Stromal cell of bone marrow (primary cell): ENCODE measurements at places on chromosomes 4 and X.

DNA sequence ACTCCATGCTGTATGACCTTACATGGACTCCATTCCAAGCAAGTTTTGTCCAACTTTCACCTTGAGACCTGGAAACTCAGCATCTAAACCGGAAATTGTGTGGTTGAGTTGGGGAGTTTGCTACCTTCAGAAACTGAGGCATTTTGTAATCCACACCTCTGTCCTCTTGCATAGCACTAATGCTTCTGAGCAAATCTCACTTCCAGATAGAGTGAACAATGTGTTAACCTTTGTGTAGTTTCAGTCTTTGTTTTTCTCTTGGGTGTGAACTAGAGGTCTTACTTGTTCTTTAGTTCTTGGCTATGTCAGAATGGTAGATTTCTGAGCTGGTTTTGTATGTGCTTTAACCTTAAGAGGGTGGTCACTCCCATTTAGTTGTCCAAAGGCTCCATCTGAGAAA, 48.1 kb upstream of the TCEAL2 start:
- DNase-seq, result no peak

DNA sequence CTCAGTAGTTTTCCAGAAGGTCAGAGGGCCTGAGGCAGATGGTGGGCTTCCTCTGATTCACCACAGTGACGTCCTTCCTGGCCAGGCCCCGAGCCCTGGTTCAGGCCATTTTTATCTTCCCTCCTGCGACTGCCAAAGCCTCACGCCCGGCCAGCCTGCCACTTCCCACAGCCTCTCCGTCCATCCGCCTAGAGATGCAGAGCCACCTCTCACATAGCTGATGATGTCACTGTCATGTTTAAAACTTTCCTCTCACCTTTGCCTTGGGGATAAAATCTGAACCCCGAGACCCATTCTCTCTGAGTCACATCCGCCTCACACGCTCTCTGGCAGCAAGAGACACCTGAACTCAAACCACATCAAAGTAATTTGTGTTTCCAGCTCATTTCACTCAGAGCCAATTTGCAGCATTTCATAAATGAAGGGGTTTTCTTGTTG, 175.3 kb downstream of the QDPR start:
- DNase-seq, result no peak

DNA sequence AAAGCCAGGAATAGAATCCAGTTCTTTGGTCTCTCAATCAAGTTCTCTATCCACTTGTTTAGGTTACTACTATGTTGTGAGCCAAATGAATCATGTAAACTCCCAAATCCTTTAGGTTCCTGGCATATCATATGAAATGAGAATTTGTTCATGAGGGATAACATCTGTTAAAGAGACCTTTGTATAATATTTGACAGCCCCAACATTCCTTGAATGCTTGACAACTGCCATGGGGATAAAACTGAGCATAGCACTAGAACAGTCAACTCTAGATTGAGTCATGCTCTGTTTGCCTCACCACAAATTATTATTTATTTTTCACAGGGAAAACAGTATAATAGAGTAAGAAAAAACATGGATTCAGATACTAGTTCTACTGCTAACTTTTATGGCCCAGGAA, 93.3 kb downstream of the NAA11 start:
- no peak for DNase-seq

DNA sequence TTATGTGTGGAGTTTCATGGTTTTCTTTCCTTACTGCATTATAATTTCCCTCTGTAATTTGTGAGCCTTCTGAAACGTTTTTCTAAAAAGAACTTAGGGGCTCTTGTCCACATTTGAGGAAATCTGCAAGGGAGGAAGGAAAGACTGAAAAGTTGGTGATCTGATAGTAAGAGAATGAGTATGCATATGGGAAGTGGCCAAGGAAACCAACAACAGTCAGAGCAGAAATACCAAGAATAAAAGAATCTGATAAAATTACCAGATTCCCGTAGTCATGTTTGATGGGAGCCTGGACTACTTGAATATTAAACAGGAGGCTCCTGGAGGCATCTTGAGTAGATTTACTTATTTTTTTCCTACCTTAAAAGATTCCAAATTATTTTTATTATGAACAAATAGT, 50.1 kb downstream of the MEPE start:
- no peak for DNase-seq

DNA sequence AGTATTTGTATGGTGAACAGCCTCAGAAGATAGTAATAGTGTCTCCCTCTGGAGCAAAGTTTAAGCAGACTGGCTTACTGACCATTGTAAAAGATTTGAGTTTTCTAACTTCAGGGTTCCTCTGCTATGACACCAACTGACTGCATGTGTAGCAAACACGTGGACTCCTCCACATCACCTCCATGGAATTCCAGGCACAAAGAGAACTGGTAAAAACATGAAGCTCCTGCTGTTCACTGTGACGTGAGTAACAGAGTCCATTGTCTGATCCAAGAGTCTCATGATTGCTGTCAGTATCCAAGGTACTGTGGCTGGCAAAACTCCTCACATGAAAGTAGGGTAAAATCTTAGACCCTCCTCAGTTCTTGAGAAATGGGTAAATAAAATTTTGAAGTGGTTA, 107.6 kb upstream of the FAM9B start:
- DNase-seq, result no peak
